D341Med (cell line): ENCODE measurements at places on chromosomes 16 and 17.
A peak's percentile ranks its signal among the peaks of the same experiment; 100 is the strongest.

DNA sequence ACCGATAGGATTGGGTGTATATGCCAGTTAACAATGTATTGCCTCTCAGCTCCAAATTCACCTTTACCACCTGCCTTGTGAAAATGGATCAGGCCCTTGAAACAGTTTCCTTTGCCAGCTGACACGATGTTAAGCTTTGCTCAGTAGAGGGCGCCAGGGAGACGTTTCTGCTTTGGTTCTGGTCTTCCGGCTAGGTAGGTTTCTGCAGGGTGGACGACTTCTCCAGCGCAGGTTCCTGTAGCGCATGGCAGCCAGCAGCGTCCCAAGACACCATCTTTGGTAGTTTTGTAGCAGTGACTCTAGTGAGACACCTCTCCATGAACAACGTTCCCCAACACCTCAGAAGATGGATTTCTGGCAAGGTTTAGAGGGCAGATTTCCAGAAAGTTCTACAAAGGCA is 24.0 kb downstream of the SYCE1L start:
- peak; percentile 48 for DNase-seq

GRCh38 chr17:17834974-17835373 is 1.8 kb downstream of the SREBF1 start:
- no peak for DNase-seq

- DNase-seq = no peak
Observed at GRCh38 chr17:19769946-19770652, 22.0 kb upstream of the ALDH3A1 start.

DNA sequence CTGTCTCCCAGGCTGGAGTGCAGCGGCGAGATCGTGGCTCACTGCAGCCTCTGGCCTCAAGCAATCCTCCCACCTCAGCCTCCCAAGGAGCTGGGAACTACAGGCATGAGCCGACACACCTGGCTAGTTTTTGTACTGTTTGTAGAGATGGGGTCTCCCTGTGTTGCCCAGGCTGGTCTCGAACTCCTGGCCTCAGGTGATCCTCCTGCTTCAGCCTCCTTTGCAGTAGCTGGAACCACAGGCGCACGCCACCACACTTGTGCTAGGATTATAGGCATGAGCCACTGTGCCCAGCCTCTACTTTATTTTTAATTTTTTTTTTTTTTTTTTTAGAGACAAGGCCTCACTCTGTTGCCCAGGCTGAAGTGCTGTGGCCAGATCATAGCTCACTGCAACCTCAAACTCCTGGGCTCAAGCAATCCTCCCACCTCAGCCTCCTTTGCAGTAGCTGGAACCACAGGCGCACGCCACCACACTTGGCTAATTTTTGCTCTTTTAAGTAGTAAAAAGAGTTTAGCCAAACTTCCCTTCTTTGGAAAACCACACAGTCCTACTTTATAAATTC is 4.4 kb downstream of the NTAN1 start:
- no peak for DNase-seq

DNA sequence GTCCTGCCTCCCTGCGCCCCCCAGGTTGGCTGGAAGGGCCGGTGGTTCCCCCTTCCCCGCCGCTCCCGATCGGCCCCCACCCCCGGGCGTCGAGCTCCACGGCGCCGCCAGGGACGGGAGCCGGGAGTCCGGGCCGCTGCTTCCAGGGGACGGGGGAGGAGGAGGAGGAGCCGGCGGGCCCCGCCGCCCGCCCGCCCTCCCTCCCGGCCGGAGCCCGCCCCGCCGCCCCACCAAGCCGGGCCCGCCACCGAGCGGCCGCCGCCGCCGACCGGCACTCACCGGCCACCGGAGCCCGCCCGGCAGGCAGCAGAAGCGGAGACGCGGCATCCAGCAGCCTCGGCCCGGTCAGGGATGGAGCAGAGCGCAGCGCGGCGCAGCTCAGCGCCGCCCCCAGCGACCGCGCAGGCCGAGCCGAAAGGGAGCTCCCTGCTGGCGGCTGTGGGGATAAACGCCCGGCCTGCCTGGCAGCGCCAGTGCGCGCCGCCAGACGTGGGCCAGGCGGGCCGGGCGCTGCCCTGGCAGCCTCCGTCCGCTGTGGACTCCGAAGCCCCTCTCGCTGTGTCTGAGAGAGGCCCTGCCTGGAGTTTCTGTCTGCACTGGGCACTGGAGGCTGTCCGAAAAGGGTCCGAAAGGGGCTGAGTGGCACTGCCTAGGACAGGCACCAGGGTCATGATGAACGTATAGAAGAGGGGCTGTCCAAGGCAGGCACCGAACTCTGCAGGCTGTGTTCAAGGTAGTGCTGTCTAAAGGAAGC is at the start of gene MYO18A:
MYO18A (minus strand) TSS at position 365 of the 754 bp plus-strand sequence. CDS start 13,458 bp downstream, outside the sequence.
- peak; percentile 99 for DNase-seq

DNA sequence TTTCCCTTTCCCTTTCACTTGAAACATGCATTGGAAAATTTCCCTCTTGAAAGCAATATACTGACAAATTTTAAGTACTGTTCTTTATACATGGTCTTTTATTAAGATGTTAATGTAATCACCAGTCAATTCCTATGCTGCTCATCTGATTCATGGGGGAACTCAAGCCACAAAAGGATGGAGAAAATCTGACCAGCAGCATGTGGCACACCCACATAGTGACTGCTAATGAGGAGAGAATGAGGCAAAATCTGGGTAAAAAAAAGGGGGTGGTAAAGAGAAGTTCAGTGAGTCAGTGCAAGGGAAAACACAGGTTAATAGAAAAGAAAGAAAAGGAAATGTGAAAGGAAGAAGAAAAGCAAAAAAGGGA is 11.3 kb downstream of the RFFL start:
- DNase-seq = no peak

DNA sequence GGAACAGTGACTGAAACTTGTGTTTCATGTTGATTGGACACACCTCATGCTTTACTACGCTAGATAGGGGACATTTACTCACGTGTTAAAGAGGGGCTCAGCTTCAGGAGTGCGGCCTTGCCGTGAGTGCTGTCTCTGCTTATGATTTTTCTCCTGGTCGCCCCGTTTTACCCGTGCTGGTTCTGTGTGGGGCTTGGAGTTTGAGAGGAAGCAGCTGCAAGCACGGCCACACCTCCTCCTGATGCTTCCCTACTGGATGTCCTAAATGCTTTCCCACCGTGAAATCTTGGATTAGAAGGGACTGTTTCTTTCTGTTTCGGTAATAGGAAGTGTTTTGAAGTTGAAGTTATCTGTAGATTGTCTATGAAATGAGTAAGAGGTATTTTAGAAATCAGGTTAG is 54.0 kb upstream of the ZNF750 start:
- DNase-seq = no peak

DNA sequence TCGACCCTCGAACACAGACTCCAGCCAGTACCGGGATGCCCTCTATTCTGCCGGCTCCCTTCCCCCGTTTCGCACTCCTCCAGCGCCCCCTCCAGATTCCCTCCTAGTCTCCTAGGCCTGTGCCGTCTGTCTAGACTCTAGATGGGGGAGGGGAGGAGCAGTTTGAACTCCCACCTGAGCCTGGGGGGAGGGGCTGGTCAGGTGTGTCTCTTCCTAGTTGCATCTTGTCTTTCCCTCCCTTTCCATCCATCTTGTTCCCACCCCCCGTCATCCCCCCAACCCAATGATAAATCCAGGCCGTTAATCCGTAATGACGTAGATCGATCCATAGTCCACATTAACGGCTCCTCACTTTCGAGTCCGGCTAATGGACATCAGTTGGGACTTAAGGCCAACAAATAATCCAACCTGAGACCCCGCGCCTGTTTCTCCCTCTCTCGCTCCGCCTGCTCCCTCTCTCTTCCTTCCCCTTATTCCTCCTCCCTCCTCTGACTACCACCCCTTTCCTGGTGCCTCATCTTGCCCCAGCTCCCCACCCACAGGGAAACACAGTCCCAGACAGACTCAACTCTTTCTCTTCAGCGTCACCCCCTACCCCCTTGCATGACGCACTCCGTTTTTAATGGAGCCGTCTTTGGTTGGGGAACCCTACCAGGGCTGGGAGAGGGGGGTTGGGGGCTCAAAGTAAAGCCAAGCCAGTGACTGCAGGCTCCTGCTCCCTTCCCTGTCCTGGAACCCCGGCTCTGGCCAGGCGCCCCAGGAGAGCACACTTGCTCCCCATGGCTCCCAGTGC is 3.4 kb upstream of the HOXB5 start:
- DNase-seq = no peak

DNA sequence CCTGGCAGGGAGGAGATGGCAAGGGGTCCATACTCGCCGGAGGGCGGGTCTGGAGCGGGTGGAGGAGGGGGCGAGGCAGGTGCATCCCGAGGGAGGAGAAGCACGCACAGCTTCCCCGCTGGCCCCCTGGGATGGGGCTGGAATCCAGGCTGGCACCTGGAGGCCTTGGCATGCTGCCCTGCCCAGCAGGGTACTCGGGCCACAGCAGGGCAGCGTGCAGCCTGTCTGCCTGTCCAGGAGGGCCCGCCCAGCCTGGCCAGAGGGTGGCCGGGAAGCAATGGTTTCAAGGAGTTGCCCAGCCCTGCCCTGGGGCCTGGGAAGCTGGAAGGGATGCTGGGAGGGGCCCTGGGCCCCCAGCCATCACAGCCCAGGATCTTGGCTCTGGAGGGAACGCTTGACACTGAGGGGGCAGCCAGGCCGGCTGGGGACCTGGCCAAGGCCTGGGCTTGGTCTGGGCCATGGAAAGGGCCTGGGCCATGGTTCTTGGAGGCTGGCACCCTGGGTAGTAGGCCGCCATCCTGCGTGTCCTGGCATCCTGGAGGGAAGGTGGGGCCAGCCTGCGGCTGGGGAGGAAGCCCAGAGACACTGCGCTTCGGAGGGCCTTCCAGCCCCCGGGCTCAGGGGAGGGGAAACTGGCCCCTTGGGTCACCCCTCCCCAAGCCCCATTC is 1.1 kb downstream of the GLIS2 start:
- peak; percentile 75 for DNase-seq

DNA sequence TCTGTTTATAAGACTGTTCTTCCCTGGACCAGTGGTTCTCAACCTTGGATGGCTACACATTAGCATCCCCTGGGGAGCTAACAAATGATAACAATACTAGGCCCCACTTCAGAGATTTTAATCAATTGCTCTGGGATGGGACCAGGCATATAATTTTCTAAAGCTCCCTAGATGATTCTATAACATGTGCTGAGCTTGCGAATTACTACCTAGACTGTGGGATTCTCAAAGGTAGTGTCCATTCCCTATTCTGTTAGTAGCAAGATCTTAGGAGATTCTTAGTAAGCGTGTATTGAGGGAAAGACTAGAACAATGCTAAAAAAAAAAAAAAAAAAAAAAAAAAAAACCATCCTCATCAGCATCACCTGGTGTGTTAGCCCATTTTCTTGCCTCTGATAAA is 412.0 kb upstream of the CDH5 start:
- DNase-seq = no peak

DNA sequence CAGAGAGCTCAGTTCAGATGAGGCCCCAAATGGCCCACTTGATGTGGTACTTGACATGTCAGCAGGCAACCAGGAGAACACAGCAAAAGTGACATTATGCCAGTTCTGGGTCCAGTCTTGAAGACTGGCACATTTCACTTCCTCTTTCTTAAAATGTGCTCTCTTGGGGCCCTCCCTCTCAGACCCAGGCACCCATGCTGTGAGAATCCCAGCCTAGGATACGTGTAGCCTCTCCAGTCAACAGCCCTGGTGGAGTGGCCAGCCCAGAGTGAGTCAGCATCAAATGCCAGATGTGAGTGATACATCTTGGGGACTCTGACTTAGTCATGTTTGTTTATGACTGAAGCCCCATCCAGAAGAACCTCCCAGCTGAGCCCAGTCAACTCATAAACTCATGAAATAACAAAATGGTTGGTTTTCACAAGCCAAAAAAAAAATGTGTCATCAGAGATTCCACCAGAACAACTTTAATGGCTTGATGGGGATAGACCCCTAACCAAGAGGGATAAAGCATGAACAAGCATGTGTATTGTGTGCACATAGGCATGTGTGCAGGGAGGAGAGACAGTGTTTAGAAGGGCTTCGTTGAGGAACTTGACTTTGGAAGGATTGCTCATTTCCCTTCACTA is 82.5 kb upstream of the TNRC6C start:
- no peak for DNase-seq

GRCh38 chr16:89084814-89085612 is 8.6 kb upstream of the ACSF3 start:
- no peak for DNase-seq

- DNase-seq = no peak
Observed at GRCh38 chr17:27549251-27549893, 81.6 kb upstream of the LGALS9 start.

DNA sequence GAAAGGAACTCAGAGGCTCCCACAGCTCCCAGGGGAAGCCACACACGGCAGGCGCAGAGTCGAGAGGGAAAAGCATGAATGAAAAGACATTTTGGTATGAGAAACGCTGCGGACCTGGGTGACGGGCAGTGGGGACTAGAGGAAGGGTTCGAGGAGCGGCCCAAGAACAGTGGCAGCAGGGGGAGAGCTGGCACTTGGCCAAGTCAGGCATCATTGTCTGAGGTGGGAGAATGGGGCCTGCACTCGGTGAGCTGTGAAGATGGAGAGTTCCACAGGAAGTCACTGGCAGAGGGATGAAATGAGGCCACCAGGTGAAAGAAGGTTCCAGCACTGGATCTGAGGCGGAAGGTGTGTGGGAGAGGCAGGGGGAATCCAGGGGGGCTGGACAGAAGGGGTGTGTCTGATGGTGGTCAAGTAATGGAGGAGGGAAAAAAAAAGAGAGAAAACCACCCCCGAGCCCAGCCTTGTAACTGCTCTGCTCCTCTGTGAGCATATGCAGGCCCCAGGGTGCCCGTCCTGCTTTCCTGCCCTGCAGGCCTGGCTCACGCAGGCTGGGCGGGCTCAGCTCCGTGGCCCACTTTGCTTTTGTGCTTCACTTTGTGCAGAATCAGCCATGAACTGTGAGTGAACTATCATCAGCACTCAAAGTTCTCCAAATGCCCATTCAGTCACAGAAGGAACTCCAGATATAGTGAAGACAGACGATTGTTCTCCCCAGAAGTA is 31.8 kb downstream of the TMEM204 start:
- DNase-seq = no peak

DNA sequence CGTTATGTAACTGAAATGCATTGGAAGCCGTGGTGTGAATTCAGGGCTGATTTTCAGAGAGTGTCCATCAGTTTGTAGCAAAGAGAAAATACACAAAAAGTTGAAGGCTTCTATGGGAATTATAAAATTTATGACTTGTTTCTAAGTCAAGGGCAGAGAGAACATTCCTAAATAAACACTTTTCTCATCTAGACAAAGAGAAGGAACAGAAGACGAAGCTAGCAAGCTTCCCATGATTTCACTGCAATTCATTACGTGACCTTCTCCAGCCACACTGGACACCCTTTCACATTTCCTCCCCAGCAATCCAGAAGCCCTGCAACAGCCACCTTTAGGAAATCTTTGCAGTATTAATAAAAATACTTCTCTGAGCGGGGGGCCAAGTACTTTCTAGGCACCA is 67.8 kb downstream of the TMEM100 start:
- no peak for DNase-seq

GRCh38 chr16:30964574-30965226 is 7.1 kb downstream of the SETD1A start:
- peak; percentile 21 for DNase-seq

GRCh38 chr17:20291853-20292252 is 175.5 kb downstream of the LGALS9B start:
- DNase-seq = no peak

- DNase-seq = peak; percentile 42
Observed at GRCh38 chr17:83153681-83154310, 74.4 kb downstream of the METRNL start.
